Activated naive CD8-positive, alpha-beta T cell treated with anti-CD3 and anti-CD28 coated beads, Interleukin-2, amount 50 U/mL, for 24 hours (primary cell): ENCODE measurements at places on chromosomes 5 and 9.

DNA sequence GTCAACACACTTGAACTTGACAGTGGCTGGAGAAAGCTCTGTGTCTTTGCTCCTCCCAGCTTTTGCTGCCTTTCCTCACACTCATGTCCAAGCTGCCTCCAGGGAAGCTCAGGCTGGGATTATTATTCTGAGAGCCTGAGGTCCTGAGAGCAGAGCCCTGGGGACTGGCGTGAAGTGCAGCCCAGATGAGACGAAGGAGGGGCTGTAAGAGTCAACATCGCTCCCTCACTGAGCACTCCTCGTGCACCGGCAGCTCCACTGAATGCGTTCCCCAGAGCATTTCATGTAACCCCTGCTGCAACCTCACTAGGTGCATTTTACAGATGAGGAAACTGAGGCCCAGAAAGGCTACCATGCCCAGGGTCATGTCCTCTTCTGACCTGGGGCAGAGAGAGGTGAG is 63.5 kb upstream of the PHYKPL start:
- DNase-seq, result no peak

- DNase-seq, result peak; percentile 78
These were observed 18.1 kb downstream of the TCF7 start for GRCh38 chr5:134132372-134133187.

GRCh38 chr9:125841444-125841843 is 94.3 kb downstream of the PBX3 start:
- DNase-seq, result no peak

GRCh38 chr9:69385581-69386033 is 60.6 kb downstream of the ENTREP1 start:
- DNase-seq, result no peak

DNA sequence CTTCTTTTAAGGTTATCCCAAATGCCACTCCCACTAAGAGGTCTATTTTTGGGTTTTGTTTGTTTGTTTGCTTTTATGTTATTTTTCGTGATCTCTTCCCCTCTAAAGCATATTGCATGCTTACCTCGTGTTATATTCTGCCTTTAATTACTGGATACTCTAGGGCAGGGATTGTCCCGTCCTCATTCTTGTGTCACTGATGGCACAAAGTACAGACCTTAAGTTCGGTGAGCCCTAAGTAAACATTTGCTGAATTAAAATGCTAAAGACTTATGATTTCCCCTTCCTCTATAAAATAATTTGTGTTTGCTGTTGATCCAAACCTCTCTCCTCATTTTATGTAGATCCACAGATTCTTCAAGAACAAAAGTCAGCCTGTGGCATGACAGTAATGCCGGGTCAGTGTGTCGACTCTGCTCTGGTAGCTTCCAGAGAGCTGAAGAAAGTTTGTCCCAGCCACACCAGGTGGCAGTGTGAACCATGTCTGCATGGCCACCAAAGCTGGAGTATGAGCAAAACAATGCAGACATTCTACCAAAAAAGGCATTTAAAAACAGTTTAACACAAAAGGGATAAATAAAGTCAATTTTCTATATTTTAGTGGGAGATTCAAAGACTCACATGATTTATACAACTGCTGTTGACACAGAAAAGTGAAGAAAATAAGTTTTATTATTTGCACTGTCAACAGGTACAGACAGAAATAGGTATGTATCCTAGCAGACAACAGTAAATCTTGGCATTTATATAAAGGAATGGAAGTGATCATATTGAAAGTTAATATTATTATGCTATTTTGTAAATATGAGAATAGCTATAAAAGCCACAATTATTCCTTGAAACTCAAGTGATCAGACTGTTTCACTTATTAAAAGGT is 17.9 kb upstream of the POC5 start:
- no peak for DNase-seq

DNA sequence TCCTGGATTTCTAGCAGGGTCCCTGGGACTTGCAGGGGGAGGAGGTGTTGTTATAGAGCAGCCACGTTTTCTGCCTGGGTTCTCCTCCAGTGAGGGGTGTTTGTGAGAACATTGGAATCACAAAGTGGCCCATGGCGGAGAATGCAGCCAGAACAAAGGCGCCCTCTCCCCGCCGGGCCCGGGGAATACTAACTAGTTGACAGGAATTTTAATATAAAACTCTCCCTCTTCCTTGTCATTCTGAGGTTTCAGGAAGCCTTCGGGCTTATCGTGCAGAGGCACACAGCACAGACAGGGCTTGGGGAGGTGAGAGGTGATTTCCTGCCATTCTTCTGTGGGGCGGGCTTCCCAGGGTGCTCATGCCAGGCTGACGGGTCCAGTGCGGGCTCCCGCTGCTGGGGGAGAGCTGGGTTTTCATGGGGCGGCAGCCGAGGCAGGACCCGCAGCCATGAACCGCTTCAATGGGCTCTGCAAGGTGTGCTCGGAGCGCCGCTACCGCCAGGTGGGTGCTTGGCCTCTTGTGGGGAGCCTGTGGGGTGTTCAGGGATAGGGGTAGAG is 37.7 kb downstream of the RGS3 start:
- DNase-seq, result no peak

DNA sequence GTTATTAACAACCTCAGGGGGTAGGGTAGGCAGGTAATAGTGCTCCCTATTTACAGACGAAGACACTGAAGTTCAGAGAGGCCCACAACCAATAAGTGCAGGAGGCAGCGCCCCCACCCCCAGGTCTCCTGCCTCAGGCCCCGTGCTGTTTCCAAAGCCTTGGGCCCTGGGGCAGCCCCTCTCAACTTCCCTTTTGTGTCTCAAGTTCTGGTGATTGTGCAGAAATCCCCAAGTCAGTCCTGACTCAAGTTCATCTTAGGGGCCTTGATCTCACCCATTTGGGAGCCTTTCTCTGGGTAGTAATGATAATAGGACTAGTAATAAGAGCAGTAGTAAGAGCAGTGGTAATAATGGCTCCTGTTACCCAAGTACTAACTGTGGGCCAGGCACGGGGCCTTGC is 35.5 kb upstream of the ASS1 start:
- no peak for DNase-seq

DNA sequence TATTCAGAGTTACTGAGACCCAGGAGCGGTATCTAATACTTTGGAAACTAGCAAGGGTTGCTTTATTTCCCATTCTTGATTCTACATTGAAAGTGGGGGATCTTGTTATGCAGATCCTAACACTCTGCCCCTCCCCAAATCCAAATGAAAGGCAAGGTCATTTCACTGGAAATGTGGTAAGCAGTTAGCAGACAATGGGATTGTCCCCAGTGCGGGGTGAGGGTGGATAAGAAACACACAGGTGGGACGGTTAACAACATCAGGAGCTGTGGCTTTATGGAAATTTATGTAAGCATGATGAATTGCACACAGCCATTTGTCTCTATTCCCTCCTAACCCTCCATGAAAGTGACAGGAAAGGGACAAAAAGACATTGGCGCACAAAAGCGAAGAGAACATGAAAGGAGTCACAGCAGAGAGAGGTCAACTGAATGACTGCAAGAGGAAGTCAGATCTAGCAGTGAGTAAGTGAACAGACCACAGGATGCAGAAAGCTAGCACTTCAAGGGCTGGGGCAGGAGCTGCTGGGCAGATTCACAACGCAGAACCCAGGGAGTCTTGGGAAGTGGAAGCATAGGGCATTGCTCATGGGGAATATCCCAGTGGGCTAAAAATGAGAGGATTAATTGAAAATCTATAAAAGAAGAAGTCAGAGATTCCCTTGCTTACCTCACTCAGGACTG is 184.4 kb downstream of the HSD17B3 start:
- no peak for DNase-seq
